Stimulated activated CD8-positive, alpha-beta memory T cell treated with anti-CD3 and anti-CD28 coated beads, Interleukin-4, amount 100 ng/mL, for 4 hours (primary cell): ENCODE measurements at places on chromosomes 4 and X.

- DNase-seq, result no peak
Measured at GRCh38 chr4:160375772-160376452, 1273.0 kb downstream of the RAPGEF2 start.

- no peak for DNase-seq
Measured at GRCh38 chrX:3094261-3094660, 53.0 kb downstream of the ARSF start.

- DNase-seq, result no peak
Measured at GRCh38 chrX:40470830-40471429, 109.8 kb upstream of the ATP6AP2 start.

DNA sequence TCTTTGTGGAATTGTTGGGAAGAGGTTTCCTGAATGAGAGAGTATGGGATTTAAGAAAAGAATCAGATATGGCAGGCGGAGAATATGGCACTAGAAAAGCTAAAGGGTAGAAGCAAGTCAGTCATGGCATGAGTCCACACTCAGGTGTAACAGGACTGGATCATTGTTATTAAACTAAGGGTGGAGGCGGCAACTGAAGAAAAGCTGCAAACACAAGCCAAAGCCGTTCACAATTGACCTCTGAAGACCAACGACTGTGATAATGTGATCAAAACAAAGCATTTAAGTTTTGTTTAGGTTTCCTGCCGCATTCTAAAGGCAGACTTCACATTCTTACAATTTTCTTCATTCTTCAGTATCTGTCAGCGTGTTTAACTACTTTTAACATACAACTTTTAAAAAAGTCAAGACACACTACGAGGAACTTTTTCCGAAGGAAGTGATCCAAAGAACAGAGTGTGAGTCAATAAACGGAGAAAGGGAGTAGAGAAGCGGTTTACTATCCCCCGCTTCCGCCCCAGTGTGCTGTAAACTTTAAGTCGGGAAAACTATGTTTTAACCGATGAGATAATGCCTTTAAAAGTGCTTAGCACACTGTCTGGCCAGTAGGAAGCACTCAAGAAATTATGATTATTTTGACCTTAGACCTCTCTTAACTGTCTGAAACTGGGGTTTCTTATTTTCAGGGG is 909 bp upstream of the SLAIN2 start:
- no peak for DNase-seq

DNA sequence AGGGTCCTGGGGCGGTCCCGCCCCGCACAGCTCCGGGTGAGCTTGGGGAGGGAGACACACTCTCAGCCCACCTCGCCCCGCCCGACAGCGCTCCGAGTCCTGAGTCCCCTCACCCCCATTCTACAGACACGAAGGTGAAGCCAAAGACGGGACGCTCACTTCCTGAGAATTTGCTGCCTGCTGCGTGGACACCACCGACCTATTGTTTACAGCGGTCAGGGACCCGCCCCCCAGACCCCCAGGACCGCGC is 796 bp upstream of the ZNF141 start:
- DNase-seq, result no peak

DNA sequence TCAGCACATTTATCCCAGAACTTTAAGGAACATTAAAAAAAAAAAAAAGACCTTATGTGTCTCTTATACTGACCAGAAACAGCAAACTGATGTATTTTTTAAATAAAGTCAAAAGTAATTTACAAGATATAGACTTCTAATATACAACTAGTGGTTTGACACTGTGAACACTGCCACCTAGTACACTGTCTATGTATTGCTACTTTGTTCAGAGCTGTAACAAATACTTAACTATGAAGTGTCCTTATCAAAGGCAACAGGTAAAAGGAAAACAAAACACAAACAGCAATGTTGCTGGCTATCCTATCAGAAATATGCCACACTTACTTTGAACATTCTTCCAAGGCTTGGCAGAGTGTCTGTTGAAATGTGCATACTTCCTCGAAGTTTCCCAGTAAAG is 60.4 kb downstream of the CD40LG start:
- DNase-seq, result no peak
